NCI-H774 (cell line): ENCODE measurements at places on chromosomes 2 and 18.
A peak's percentile ranks its signal among the peaks of the same experiment; 100 is the strongest.

DNA sequence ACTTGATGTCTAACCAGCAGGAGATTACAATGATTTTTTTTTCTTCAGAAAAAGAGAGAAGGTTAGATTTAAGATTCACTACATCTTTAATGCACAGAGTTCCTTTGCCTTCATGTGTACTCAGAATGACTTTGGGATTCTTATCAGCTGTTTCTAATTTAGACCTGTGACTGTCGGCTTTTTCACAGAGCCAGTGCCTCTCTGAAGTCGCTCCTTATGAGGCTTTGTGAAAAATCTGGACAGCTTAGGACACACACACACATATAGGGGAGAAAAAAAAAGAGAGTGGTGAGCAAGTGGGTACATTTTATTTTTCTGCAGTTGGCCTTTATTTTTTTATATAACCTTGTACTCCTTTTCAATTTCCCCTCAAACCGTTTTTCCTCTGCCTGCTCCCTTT lies 893.1 kb upstream of the CELF4 start:
- DNase-seq: no peak

- no peak for DNase-seq
Measured at GRCh38 chr18:48622911-48623431, 84.1 kb downstream of the CTIF start.

- no peak for DNase-seq
Measured at GRCh38 chr2:121086450-121086849, 198.6 kb downstream of the TFCP2L1 start.

- no peak for DNase-seq
Measured at GRCh38 chr2:109247340-109247739, 118.3 kb downstream of the SH3RF3 start.

DNA sequence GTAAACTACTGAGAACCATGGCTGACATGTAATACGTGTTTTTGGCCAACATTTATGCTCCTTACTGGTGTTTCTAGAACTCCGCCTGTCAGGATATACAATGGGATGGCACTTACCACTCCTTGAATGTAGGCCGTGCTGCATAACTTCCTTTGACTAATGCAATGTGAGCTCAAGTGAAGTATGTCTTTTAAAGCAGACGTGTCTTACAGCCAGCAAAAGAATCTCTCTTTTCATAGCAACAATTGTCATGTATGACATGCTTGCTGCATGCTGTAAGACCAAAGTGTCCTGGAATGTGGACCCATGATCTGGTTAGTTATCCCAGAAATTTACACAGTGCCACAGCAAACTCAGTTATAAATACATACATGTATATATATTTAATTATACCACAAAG lies 1202.7 kb upstream of the PIK3C3 start:
- no peak for DNase-seq

- no peak for DNase-seq
Measured at GRCh38 chr2:191351298-191351697, 106.1 kb downstream of the MYO1B start.

GRCh38 chr18:36650266-36650665 lies 178.5 kb downstream of the TPGS2 start:
- no peak for DNase-seq

GRCh38 chr18:29651122-29651680 lies 1391.3 kb downstream of the DSC3 start:
- no peak for DNase-seq

- DNase-seq: no peak
Measured at GRCh38 chr2:51812138-51812866, 780.4 kb upstream of the NRXN1 start.

DNA sequence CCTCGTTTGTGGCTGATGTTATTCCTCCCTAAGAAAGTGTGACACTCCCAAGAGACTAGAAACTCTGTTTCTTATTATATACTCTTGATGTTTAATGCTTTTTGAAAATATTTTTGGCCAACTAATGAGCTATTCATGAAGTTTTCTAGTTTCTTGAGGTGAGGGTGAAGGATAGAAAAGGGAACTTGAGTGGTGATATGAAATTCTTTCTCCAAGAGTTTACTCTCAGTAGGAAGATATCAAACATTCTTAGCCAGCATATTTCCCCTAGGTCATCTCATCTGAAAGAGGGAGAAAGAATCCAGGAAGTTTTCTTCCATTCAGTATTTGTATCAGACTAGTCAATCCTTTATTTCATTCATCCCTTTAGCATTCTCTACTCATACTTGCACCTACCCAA lies 95.7 kb downstream of the MAP3K20 start:
- no peak for DNase-seq

DNA sequence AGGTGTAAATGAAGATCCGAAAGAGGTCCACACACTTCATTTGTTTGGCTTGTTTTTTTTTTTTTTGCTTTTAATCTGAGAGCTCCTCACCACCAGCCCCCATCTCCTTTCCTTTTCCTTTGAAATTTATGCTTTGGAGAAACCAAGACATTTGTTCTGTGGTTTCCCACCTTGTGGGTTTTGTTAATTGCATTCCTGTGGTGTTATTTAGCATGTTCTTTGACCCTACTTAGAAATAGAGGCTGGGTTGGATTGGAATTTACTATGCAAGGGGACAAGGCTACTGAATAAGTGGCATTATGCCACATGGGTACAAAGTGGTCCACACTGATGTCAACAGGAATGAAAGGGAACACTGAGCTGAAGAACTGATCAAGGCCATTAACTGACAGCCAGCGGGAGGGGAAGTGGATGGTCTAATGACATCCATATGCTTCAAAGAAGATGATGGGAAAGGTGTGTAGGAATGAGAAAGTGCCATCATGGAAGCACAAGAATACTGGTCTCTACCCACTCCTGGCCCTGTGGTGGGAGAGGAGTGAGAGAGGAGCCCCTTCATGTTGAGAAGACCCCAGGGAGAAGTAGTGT lies 8.9 kb downstream of the CCL20 start:
- no peak for DNase-seq

- no peak for DNase-seq
Measured at GRCh38 chr2:64860276-64860885, 128.8 kb upstream of the SLC1A4 start.

DNA sequence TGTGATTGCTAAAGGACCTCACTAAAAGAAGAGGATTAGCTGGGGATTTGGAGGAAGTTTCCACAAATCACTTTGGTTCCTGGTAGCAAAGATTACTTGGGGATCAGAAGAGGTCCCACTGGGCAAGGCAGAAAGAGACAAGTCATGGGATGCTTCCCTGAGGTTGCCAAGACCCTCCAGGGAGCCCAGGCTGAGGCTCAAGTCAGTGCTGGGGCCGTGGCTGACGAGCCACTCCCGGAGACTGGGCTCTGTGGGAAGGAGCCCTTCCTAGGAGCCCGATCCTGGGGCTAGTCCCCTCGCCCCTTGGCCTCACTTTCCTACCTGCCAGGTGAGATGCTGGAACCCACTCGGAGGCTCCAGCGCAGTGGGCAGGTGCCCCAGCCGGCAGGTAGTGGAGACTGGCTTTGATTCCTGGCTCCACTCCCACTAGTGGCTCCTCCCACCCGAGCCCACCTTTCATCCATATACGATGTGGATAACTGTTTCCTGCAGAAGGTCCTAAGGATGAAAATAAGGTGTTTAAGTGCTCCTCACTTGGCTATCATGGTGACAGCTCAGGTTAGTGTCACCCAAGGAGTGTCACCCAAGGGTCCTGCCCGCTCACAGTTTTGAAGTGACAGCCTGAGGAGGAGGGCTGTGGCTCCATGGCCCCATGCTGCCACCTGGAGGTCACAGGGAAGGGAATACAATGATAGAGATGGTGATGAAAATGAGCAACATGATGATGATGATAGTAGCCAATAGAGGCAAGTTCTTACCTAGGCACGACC lies 100.5 kb downstream of the CAPN13 start:
- peak; percentile 51 for DNase-seq

GRCh38 chr2:121506621-121507020 lies 24.1 kb upstream of the RNU4ATAC start:
- no peak for DNase-seq

- peak; percentile 89 for DNase-seq
Measured at GRCh38 chr2:26033270-26033817, 540 bp upstream of the RAB10 start.

- no peak for DNase-seq
Measured at GRCh38 chr18:7824970-7825369, 257.9 kb downstream of the PTPRM start.

- DNase-seq: no peak
Measured at GRCh38 chr2:8364668-8365067, 317.2 kb upstream of the ID2 start.

DNA sequence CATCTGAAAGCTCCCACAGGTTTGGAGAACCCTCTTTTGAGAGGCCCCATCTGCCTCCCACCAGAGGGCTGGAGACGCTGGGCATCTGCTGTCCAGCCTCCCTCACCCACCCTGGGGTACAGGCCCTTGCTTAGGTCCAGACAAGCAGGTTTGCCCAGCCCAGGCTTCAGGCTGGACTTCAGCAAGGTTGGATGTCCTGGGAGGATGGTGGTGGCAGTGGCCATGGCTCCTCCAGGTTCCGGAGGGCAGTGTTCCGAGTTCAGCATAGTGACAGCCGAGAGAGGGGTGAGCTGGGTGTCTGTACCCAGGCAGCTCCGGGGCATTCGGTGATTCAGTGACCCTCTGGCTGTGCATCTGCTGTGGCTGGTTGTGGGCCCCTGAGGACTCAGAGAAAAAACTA lies 58.2 kb upstream of the HDAC4 start:
- DNase-seq: no peak

GRCh38 chr2:49459314-49459993 lies 305.1 kb upstream of the FSHR start:
- DNase-seq: no peak

DNA sequence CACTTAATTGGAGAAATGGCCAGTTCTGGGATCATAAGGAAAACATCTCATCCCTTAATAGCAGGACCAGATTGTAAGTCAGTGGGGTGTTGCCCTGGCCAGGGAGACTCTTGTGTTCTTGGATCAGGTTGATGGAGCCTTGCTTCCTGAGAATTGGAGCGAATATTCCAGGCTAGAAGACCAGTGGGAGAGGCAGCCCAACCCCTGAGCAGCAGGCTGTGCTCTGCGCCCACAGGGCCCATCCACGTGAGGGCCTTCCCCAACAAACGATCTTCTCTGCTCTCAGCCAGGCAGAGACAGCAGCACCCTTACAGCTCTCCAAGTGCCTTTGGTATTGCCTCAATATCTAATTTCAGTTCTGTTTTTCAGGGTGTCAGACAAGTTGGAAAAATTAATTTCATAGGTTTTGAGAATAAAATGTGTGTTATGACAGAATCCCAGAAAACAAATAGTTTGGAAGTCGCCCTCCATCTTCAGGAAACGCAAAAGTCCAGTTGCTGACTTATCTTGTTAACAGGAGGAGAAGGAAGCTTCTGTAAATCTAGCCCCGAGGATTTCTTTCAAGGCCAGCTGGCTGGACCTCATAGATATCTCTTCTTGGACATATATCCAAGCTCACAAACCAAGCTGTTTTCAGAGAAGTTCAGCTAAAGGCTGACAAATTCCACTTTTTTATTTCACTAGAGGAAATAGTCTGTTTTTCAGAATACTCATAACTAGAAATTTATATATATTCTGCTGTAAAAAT lies 105.5 kb downstream of the COPS8 start:
- DNase-seq: no peak

DNA sequence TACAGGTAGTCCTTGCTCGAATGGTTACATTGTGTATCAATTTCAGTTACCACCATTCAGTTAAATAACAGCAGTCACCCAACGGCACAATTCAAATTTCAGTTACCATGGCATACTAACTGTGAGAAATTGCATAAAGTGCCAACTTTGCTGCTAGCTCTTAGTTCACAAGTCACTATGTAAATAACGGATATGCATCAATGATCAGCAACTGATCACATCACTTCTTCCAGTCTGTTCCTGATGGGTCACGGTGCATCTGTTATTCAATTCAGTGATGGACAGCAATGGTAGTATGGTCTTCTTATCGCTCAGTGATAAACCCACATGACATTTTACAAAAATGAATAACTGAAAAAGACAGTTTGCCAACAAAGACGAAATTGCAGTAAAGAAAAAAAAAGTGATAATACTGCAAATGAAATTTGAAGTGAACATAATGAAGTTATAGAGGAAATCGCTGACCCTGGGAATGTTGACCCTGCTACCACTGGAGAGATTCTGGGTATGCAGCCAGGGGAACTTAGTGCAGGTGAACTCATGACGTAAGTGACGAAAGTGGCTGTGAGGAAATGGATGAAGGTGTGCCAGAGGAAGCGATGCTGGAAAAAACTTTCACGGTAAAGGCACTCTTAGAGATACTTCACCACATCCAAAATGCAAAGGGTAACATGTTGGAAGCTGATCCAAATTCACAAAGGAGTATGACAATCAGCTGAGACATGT lies 25.9 kb upstream of the RAPGEF4 start:
- no peak for DNase-seq

DNA sequence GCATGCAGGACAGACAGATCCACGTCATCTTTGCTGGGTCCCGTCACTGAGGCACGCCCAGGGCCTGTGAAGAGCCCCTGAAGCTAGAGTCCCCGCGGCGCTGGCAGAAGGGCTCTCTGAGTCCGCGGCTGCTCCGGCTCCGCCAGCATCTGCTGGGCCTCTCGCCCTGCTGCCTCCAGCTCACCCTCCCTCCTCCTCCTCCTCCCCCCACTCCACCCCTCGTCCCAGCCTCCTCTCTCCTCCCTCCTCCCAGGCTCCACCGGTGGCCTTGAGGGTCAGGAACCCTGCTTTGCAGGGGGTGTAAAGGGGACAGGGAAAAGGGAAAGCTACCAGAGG lies at the start of gene TNS1:
TSS of gene TNS1 (minus strand) at position 151 of the 336 bp plus-strand sequence. CDS start at position 28, 123 bp downstream.
- no peak for DNase-seq

GRCh38 chr2:49827366-49827765 lies 673.1 kb upstream of the FSHR start:
- DNase-seq: no peak

DNA sequence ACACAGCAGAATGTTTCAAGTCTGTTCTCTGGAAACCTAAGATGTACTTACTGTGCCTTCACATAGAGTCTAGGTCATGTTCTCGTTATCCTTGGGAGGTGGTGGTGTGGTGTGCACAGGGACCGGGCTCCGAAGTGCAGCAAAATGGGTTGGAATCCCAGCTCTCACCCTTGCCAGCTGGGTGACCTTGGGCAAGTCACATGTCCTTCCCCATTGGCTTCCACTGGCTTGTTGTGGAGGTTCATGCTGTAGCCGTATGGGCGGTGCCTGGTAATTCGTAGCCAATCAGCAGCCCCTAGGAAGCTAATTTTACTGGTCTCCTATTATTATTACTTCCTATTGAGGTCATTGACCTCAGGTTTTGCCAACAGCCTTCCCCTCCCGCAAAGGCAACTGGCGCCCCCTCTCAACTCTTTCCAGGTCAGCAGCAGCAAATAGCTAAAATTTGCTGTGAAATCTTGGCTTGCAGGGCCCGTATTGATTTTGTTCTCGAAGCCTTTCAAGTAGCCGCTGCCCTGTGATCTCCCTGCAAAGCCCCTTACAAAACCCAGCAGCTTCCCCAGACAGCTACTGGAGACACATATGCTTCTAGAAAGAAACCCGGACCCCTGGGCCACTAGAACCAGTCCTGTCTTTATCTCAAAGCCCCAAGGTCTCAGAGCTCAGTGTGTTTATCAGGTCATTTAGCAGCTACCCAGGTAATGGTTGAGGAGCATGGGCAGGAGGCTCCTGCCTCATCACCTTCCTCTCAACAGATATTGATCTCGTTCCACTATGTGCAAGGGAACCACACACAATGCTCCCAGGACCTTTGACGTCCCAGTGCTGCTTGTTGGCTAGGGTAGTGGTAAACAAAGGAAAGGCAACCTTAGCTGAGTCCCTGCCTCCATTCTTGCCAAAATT lies 66.5 kb upstream of the SLC1A4 start:
- DNase-seq: no peak
